ENCODE measurements at places on chromosomes 3 and 15.

GRCh38 chr15:70066447-70066846 lies 31.3 kb downstream of the TLE3 start:
- DNase-seq, result no peak

DNA sequence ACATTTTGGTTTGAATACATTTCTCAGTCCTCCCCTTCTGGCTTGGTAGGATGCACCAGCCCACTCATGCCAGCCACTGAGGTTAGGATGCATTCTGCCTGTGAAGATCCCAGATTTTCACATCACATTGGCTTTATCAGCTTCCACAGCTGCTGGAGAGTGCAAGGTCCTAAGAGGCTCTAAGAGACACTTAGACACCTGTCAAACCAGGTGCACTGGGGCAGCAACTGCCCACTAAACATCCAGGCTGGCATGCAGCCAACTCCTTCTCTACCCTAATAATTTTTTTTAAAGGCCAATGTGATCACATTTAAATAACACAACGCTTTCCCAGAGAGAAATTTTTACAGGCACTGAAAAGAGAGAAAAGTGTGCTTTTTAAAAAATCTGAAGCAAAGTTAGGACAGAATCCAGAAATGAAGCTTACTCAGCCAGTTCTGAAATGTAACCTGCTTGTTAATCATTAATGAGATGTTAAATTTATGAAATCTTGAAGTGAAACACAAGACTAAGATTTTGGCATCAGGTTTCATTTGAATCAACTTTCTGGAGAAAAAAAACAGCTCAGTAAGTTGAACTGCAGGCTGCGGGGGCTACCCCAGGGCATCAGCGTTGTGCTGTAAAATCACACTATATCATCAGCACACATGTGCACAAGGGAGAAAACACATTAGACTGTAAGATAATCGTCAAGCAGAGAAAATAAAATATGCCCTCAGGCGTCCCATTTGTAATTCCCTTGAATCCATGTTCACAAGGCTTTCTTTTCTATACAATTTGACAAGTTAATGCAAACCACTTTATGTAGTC lies 312.9 kb downstream of the ZBBX start:
- DNase-seq, result peak; percentile 6

DNA sequence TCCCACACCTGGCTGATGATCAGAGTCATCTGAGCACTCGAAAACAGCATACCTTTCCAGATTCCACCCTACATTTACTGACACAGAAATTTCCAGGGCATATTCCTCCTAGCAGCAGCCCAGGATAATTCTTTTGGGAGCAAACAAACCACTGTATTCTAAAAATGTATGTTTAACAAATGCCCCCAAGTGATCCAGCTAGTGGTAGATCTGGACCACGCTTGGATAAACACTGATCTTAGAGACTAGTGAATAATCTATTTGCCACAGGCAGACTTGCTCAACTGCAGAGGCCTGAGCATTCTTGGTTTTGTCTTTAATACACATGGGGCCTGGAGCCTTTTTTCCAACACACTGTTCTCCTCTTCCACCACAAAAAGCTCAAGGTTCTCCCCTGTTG lies 89.6 kb downstream of the TM4SF4 start:
- no peak for DNase-seq

- no peak for DNase-seq
Observed at GRCh38 chr3:20924646-20925385, 738.8 kb upstream of the SGO1 start.

DNA sequence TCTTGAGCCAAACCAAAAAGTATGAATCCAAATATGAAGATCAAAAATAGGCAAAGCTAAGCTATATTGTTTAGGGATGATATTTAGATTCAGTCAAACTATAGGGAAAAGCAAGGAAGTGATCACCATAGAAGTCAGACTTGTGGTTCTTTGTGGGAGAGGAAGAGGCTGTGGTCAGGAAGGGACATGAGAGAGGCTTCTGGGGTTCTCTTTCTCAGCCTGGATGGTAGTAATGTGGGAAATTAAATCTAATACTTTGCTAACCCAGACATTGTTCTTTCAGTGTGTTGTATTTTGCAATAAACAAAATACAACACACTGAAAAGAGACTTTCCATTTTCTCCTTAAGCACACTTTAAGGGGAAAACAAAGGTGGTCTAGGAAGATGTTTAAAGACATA lies 3.1 kb downstream of the CX3CR1 start:
- DNase-seq, result no peak

GRCh38 chr3:39156421-39156820 lies 3.0 kb upstream of the CSRNP1 start:
- DNase-seq, result no peak

DNA sequence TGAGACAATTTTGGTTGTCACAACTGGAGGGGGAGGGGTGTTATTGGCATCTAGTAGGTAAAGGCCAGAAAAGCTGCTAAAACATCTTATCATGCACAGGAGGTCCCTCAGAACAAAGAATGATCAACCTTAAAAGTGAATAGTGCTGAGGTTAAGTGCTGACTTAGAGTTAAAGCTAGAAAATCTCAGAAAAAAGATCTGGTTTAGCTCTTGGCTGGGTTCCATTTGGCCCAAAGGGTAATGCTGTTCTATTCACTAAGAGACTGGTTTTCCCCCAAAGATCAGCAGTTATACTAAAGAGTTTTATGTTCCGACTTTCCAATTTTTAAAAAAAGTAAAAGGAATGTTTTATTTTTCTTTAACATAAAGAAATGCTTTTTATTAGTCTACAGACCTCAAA lies 15.6 kb downstream of the DCBLD2 start:
- no peak for DNase-seq

DNA sequence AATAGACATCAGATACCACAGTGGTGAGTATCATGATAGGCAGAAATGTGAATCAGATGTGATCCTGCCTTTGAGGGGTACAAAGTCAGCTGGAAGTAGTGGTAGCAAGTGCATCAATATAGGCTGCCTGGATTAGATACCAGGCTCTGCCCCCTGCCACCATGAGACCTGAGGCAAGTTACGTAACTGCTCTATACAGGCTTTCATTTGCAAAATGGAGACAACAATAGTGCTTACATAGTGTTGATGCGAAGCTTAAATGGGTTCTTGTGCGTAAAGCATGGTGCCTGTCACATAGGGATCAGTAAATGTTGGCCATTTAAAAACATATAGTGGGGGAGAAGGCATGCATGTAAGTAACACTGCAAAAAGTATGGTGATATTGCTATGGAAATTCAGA lies 158.0 kb downstream of the RYR3 start:
- DNase-seq, result no peak

- peak; percentile 6 for DNase-seq
Observed at GRCh38 chr3:159763011-159763601, 225.5 kb upstream of the IL12A start.

DNA sequence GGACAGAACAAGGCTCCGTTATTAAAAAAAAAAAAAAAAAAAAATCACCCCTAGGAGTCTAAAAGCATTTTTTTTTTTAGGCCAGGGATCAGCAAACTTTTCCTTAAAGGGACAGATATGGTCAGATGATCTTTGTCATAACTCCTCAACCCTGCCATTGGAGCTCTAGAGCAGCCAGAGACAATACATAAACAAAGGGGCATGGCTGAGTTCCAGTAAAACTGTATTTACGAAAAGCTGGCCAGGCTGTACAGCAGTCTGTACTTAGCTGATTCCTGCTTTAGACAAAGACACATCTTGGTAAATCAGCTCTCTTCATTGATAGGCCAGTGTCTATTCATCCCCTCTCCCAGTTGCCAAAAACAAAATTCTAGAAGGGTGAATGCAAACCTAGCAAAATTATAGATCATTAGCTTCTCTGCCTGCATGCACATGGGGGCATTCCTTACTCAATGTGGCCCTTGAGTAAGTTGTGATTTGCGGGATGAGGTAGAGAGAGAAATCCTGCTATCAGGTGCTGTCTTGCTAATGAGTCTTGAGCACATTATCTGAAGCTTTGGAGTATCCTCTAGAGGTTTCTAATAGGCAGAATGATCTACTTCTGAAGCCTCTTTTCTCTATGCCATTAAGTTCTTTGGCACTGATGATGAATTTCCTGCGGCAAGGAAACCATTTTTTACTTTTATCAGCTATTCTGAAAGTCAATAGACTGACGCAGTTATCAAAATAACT lies 35.2 kb downstream of the SENP8 start:
- DNase-seq, result no peak

GRCh38 chr3:112376992-112377391 lies 44.0 kb downstream of the CD200 start:
- no peak for DNase-seq

- DNase-seq, result peak; percentile 92
Observed at GRCh38 chr3:171339598-171339997, 120.6 kb downstream of the TNIK start.

DNA sequence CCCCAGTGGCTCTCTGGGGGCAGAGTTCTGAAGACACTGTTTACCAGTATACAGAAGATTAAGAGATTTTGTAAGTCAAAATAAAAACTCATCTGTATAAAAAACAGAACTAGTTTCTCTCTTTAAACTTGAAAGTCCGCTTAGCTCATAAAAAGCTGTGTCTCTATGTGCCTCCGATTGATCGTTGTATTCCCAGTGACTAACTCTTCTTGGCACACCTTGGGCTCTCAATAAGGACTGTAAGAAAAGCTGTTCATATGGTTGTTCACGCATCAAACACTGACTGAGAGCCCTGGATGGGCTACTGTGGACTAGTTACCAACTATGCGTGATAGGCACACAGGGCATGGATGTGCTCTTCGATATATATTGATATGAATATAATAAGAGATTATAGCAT lies 107.9 kb downstream of the P3H2 start:
- DNase-seq, result no peak

DNA sequence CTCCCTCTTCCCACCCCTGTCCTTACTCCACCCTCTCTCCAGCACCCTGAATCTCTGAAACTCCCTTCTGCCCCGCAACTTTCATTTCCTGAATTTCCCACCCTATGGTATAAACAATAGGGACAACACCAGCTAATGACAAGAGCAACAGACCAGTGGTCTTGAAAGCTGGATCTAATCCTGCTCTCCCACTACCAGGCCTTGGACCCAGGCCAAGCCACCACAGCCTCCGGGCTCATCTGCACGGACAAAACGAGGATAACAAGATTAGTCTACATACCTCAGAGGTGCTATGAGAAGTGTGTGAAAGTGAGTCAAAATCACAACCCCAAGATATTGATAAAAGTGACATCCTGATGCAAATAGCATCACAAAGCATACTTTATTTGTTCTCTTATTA lies 128.6 kb downstream of the ERC2 start:
- no peak for DNase-seq

- no peak for DNase-seq
Observed at GRCh38 chr3:9776896-9777693, 7.3 kb upstream of the CAMK1 start.

DNA sequence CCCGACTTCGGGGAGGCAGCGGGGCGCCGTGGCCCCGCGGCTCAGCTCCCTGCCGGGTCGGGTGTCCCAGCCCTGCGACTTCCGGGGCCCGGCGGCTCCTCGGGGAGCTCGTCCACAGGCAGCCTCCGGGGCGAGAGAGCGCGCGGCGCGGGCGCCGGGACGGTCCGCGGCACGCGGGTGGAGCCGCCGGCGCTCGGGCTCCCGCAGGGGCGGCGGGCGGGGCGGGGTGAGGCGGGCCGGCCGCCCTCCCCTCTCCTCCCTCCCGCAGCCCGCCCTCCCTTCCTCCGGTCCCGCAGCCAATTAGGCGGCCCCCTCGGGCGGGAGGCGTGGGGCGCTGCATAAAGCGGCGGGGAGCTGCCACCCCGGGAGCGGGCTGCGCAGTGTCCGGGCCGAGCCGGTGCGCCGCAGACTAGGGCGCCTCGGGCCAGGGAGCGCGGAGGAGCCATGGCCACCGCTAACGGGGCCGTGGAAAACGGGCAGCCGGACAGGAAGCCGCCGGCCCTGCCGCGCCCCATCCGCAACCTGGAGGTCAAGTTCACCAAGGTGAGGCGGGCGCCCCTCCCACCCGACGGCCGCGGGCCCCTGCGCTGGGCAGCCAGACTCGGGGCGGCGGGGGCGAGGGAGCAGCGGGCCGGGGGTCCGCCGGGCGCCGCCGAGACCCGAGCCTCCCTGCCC lies at the start of gene ALDH1A3:
TSS of gene ALDH1A3 (plus strand) at position 368 of the 675 bp plus-strand sequence. CDS start at position 445, 77 bp downstream.
- DNase-seq, result no peak

GRCh38 chr3:196942915-196943277 lies 568 bp upstream of the NCBP2 start:
- no peak for DNase-seq

- peak; percentile 97 for DNase-seq
Observed at GRCh38 chr3:37753428-37753827, 108.3 kb upstream of the CTDSPL start.

- no peak for DNase-seq
Observed at GRCh38 chr3:115156046-115156654, 9.1 kb upstream of the ZBTB20 start.

GRCh38 chr15:85755942-85756341 lies 38.8 kb downstream of the KLHL25 start:
- DNase-seq, result no peak

- DNase-seq, result no peak
Observed at GRCh38 chr3:127000761-127001160, 17.8 kb downstream of the PLXNA1 start.

DNA sequence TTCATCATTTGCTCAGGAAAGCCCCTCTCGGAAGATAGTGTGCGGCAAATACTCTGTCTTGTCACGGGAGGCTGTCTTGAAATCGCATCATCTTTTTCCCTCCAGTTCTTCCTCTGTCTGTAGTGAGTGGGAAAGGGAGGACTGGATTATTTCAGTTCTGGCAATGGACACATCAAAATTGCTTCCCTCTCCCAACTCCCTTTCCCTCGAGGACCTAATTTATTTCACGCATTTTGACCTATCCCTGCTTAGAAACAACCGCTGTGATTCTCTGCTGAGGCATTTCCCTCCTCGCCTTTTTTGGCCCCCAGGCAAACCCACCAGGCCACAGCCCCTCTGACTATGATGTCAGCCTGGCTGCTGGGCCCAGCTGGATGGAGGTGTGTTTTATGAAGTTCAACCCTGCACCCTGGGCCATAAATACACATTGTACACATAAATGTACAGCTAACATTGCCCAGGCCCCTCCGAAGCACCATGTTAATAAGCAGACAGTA lies 138.7 kb upstream of the LRTM1 start:
- no peak for DNase-seq

DNA sequence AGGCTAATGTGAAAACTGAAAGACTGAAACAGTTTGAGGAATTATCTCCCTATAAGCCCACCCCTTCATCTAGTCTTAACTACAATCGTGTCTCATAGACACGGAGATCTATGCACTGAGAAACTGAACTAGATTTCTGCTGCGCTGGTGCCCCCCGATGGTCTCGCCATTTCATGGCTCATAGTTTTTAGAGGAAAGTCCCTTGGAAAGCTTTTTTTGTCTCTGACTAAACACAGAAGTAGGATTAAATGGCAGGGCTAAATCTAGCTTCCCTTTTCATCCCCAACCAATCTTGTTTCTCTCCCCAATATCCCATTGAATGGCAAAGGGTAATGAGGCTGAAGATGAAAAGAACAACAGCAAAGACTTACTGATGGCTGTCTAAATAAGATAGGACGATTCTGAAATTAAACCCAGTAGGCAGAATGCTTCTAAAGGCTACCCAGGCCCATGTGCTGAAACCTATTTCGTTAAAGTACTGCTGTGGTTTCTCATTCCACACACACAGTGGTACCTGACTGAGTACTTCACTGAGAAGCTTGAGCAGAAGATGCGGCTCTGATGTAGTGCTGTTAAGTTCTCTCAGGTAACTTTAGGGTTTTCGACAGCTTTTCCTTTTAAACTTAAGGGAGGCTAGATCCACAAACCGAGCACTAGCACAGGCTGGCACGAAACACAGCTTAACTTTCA lies 142.7 kb downstream of the GADL1 start:
- DNase-seq, result no peak
